ENCODE measurements at places on chromosomes 4 and X.

DNA sequence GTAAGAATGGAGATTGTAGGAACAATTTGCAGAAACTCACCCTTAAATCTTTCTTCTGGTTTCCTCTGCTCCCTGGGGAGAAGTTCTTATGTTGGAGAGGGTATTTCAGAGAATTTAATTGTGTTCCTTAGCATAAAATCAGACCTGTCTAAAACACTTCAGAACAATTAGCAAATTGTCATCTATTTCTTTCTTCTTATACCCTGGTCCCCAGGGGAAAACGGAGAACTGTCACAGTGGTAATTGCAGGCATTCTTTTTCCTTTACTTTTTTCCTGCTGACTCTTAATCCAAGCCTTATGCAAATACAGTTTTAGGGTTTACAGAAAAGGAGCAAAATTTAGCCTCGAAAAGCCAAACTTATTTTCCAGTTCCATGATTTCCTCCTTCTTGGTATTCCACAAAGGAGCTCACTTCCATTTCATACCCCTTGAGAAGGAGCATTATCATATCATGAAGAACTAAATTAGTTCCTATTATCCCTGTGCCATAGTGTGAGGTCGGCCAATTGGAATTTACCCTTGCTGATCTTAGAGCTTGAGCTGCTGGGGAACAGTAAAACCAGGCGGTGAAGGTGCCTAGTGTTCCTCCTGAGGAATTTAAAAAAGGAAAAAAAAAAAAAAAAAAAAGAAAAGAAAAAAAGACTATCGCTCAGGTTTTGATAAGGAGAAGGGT lies 173.8 kb downstream of the IL15 start:
- peak; percentile 38 for DNase-seq

- no peak for DNase-seq
These were observed 877.8 kb downstream of the FAM133A start for GRCh38 chrX:94551831-94552230.

DNA sequence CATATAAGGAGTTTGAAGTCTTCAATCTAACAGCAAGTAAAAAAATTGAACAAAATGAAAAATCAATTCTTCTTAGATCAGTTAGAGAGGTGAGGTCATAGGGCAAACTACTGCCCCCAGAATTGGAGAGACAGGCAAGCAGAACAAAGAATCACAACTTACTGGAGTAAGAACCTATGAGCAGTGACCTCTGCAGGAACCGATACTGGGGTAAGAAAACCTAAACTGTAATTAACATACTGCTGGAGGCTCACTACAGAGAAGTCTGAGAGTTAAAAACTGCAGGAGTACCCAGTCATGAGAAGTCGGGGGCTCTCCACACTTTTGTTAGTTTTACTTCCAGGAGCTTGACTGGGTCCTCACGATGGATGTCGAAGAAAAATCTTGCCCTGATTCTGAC lies 16.0 kb downstream of the CLDN22 start:
- no peak for DNase-seq

DNA sequence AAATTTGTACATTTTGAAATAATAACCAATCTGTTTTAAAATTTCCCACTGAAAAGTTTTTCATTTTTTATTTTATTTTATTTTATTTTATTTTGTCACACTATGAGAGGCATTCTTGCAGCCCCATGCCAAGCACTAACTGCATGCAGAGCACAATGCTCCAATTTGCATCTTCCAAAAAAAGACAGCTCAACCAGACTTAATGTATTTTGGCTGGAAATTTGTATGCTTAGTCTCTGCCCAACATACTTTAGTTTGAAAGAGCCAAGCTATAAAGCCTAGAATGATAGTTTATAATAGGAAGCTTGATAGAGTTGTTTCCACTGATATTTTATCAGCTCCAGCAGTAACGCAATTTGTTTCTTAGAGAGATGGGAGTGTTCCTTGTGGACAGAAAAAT lies 235.5 kb downstream of the GALNTL6 start:
- no peak for DNase-seq

DNA sequence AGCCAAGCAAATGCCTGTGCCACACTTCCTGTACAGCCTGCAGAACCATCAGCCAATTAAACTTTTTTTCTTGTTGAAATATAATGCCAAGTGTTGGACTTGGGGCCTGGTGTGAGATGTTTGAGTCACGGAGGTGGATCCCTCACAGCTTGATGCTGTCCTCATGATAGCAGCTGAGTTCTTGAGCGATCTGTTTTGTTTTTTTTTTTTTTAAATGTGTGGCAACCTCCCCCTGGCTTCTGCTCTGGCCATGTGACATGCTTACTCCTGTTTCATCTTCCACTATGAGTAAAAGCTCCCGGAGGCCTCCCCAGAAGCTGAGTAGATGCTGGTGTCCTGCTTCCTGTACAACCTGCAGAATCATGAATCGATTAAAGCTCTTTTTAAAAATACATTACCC lies 973.3 kb upstream of the FTHL17 start:
- no peak for DNase-seq
